ENCODE measurements at places on chromosomes 2 and 18.

DNA sequence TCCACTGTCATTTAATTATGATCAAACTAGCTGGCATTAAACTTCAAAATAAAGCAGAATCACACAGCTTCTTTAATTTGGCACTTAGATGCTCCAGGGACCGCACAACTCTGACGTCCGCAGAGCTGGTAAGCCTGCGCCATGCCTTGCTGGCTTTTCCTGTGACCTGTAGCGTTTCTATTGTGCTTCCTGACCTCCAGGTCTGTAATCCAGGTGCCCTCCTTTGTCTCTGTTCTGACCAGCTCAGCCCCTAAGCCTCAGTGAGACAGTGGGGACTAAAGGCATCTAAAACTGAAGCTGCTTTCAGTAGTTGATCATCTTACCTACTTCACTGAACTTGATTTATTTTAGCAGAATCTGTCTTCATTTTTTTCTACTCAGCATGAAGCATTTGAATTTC is 249.7 kb upstream of the RGPD4 start:
- DNase-seq: no peak

GRCh38 chr18:6363216-6363615 is 51.5 kb downstream of the L3MBTL4 start:
- no peak for DNase-seq

DNA sequence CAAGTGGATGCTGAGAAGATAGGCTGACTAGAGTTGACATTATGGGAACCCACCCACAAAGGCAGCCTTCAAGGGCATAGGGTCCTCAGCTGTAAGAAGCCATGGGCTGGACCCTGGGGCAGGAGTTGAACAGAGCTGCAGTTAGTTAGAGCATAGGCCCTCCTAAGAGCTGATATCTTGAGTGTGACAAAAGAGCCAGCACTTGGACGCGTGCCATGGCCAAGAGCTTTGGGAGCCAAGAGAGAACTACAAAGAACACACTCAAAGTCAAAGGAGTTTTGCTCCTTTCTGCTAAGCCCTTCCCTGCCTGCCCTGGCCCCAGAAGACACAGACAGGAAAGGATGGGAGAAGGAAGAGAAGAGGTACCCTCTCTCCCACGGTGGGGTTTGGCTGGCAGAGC is 29.9 kb upstream of the AGAP1 start:
- DNase-seq: no peak

DNA sequence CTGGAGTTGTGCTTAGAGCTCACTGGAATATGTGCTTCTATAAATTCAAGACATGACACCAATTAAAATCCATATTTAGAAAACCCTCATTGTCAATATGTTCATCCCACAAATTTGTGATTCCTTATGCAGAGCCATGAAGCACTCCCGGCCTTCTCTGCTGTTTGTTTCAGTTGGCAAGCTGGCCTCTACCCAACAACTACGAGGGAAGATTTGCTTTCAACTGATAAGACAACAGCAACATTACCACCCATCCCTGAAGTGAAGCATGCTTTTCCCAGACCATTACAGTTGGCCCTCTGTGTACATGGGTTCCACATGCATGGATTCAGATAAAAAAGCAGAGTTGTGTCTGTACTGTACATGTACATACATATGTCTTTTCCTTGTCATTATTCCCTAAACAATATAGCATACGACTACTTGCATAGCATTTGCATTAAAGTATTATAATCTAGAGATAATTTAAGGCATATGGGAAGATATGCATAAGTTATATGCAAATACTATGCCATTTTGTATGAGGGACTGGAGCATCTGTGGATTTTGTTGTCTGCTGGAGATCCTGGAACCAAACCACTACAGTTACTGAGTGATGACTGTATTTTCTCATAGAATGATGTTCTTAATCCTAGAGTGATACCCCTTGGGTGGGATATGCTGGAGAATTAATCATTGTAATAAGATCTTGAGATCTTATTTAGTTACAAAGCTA is 77.6 kb upstream of the MC2R start:
- DNase-seq: no peak

GRCh38 chr2:240018071-240018750 is 6.9 kb downstream of the NDUFA10 start:
- DNase-seq: no peak

DNA sequence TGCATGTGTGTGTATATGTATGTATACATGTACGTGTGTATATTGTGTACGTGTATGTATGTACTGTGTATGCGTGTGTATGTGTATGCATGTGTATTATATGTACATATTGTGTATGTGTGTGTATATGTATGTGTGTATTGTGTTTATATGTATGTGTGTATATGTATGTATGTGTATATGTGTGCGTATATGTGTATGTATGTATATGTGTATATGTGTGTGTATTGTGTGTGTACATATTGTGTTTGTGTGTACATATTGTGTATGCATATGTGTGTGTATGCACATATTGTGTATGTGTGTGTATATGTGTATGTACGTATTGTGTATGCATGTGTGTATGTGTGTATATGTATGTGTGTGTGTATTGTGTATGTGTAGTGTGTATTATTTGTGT is 15.6 kb upstream of the NEU4 start:
- no peak for DNase-seq

DNA sequence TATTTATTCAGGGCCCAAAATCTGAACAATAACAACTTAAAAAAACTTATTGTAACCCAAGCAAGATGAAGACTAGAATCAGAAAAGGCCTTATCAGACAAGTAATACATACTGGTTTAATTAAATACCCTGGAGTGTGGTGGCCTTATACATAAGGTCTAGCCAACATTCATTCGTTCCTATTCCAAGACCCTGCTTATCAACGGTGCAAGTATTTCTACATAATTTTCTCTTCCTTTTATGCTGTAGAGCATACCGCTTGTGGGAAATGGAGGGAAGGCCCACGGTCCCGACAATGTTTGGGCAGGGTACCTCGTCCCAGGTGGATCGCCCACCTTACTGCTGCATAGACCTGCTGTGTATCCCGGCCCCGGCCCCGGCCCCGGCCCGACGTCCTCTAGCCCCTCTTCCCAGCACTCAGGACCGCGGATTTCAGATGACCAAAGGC is 708 bp downstream of the ZNF24 start:
- no peak for DNase-seq

DNA sequence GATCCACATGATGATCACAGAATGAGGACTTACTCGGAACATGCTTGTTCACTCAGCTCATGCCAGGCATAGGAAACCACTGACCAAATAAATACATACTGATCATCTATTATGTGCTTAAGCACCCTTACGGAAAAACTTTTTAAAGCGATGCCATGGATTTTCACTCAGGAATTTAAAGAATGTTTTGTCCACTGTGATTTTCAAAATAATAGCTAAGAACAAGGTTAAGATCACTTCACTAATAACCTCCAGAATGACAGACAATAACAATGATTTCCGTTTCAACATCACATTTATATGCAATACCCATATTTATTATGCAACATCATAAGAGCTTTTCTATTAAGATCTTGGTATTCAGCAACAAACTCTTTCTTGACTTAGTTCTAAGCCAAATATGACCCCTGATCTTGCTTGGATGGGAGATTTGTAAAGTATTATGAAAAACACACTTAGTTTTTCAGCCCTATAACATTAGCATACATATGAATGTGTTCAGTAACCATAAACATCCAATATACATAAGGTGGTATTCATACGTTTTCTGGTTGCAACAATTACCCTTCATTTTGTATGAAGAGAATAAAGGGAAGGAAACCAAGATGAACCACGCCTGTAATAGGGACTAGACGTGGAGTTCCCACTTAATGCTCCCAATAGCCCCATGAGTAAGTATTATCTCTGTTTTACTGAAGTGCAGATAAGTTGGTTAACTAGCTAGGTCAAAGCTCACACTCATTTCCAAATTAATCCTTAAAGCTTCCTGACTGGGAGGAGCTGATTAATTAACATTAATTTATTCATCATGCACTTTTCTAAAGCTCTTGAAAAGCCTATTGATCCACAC is 1.9 kb downstream of the CD302 start:
- DNase-seq: no peak

DNA sequence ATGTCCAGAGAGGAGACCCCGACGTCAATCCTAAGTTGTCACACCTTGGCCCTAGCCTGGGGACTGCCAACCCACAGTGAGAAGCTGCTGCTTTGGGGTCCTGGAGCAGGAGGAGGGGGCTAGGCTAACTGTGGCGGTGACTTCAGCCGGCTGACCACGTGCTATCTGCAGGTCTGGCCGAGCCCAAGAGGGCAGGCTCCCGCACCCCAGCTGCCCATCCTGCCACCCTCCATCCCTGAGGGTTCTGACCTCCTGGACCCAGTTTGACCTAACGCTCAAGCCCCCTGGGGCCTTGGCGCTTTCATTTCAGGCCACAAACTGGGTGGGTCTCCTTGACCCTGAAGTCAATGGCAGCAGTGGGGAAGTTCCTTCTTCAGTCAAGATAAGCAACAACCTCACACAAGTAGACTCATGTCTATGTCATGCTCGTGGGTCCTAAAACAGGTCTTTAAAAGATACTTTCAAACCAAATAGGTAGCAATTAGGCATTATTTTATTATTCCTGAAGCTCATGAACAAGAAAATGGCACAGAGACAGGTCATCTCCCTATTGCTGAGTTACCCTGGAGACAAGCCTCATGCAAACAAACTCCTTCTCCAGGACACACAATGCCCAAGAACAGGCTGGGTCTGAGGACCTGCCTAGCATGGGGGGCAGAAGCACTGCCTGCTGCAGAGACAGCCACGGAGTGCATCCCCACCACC is 2.3 kb downstream of the HES6 start:
- no peak for DNase-seq

- no peak for DNase-seq
Observed at GRCh38 chr18:67143028-67143427, 373.5 kb downstream of the DSEL start.

DNA sequence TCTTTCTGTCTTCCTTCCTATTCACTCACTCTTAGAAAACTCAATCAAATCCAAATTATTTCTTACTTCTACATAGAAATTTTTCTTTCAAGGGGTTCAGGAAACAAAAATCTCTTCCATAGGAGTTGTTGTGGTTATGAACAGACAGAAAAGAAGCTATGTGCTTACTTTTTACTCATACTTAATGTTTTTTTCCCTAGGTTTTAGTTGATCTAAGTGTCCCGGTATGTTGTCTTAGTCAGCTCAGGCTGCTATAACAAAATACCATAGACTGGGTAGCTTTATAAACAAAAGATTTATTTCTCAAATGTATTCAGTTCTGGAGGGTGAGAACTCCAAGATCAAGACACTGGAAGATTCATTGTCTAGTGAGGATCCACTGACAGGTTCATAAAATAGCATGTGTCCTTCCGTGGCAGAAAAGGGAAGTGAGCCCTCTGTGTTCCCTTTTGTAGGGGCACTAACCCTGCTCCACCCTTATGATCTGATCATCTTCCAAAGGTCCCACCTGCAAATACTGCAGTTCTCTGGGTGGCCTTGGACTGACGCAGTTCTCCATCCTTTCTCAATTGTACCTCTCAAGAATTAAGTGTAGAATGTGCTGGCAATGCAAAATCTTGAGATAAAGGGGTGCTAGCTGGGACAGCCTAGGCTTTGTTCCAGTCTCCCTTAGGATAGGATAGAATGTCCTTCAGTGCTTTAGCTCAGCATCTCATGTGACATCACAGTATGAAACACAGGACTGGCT is 14.4 kb upstream of the VRK2 start:
- no peak for DNase-seq

DNA sequence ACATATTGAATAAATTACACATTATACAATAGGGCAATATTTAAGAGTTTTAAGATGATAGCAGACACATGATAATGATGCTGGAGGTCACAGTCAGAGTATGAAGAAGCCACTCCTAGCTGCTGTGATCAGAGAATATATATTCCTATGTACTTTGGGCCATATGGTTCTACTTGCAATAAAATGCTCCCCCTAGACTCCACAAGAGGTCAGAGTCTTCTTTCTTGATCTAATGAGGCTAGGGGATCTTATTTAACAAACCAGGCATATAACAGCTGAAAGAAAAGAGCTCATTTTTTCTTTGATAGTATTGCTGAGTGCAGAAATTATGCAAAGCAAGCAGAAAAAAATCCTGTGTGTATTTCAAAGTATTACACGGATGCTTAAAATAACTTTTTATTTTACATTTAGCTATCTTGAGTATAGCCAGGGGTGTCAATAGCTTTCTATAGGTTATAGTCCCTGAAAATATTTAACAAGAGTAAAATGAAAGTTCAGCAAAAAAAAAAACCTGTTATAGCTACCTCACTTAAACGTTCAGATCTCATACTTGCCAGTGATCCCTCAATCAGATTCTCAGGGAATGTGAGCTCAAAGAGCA is 748.7 kb upstream of the CHAC2 start:
- DNase-seq: no peak

DNA sequence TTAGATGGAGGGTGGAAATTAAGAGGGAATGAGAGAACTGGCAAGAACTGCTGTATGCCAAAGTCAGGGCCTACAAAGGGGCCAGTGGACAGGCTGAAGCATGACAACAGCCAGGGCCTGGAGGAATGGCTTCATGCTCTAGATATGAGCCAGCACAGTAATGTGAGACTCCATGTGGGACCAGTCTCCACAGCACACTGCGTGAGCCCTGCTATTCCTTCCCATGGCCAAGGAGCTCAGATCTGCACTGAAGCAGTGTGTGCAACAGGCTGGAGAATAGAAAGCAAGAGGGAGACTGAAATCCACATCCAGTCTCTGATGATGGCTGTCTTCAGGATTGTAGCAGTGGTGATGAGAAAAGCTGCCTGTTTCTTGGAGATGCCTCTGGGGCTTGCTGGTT is 162.8 kb downstream of the TPGS2 start:
- no peak for DNase-seq

- DNase-seq: no peak
Observed at GRCh38 chr18:3867864-3868311, 417.9 kb downstream of the TGIF1 start.

GRCh38 chr18:44968336-44968735 is 287.6 kb downstream of the SETBP1 start:
- DNase-seq: no peak

DNA sequence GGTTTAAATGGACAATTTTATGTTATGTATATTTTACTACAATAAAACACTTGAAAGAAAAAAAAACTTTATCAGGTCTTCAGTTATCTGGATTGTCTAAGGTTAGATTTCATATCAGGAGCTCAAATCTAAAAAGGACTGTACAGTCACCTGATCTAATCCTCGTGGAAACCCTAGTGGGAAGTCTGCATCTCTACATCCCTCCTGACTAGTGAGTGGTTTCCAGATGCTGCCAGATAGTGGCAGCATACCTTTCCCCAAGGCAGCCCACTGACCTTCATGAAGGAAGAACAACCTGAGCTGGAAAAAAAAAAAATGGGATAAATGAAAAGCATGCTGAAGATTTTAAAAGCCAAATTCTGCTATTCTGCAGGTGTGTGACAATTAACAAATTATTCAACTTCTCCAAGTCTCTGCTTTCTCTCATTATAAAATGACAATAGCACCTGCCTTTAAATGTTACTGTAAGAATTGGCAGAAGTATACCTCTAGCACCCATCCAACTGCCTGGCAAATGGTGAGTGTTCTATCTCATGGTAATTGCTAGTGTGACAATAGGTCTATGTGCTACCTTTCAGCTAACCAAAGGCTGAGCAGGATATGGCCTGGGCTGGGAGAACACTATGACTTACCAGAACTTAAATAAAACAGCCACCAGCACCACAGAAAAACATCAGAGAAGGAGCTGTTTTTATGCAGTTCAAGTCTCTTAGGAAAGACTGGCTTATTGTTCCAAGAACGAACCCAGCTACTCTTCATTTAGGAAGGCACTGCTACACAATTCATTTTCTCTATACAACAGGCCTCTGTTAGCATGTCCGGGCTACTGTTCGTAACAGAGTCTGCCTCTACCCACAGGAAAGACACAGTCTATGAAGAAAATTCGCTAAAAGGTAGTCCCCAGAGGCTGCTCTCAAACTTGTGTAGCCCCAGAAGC is 8.6 kb downstream of the CLASP1 start:
- no peak for DNase-seq

- DNase-seq: no peak
Observed at GRCh38 chr18:79529991-79530390, 134.3 kb downstream of the NFATC1 start.

Data from activated CD8-positive, alpha-beta memory T cell treated with anti-CD3 and anti-CD28 coated beads, Interleukin-2, amount 10 ng/mL, durations not matched to agents 7 days and 5 days (primary cell).